ENCODE measurements at places on chromosomes 4 and X.

DNA sequence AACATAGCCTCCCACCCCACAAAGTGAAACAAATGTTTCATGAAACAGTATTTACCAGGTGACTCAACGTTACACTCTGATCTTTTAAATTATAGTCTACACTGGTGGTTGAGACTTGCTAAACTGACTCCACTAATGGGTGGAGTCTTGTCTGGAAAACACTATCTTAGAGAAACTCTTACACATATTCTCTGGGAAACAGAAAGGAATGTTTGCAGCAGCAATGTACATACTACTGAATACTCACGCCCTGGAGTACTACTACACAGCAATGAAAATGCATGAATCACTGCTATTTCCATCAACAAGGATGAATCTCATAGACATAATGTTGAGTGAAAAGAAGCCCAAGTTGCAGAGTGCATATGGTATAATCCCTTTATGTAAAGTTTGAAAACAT, 208.5 kb upstream of the IGFBP7 start:
- DNase-seq: peak; percentile 34

- peak; percentile 62 for DNase-seq
Measured at GRCh38 chr4:184732126-184732525, 1.8 kb downstream of the CENPU start.

DNA sequence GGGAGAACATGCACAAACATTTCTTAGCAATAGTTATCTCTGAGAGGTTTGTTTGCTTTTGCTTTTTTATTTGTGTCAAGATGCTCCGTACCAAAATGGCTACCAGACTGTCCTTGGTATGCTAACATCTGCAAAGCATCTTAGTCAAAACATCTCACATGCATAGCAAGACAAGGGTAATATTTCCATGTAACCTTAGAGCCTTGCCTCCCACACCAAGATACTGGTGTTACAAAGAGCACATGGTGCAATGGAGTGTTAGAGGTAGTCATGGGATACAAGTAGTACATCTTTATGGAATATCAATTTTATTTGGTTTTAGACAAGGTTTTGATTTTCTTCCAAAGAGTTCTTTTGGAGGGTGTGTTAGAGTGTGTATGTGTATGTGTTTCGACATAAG, 109.7 kb downstream of the NR3C2 start:
- DNase-seq: no peak

DNA sequence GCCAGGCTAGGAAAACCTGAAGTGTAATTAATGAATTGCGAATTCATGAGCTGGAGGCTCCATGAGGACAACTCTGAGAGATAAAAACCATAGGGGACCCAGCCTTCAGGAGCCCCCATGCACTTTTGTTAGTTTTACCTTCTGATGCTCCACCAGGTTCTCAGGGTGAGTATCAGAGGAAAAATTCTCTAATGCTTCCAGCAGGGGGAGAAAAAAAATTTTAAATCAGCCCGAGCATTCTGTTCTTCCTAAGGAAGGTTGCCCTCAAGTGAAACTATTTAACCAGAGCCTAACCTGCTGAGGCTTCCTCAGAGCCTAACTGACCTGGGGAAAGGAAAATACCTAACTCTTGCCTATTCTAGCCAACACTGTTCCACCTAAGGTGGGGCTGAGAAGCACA, 552.6 kb downstream of the PPARGC1A start:
- no peak for DNase-seq

- peak; percentile 1 for DNase-seq
Measured at GRCh38 chr4:59655996-59656395, 1544.1 kb upstream of the ADGRL3 start.

GRCh38 chrX:68912113-68912512, 83.3 kb downstream of the EFNB1 start:
- no peak for DNase-seq

DNA sequence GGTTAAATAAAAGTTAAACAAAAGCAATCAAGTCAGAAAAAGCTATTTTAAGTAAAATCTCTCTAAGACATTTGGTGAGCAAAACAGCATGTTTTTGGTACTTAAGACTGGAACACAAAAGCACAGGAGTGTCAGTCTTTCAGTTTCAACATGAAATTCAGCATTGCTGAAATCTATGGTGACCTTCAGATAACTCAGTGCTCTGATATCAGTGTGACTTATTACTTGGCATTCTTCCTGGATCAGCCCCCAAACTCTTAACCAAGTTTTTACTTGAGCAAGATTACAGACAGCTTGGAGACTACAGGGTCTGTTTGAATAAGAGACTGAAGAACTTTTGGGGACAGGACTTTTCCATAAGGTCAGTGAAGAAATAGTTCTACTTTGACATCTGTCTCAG, 437.2 kb downstream of the RAPGEF2 start:
- no peak for DNase-seq

DNA sequence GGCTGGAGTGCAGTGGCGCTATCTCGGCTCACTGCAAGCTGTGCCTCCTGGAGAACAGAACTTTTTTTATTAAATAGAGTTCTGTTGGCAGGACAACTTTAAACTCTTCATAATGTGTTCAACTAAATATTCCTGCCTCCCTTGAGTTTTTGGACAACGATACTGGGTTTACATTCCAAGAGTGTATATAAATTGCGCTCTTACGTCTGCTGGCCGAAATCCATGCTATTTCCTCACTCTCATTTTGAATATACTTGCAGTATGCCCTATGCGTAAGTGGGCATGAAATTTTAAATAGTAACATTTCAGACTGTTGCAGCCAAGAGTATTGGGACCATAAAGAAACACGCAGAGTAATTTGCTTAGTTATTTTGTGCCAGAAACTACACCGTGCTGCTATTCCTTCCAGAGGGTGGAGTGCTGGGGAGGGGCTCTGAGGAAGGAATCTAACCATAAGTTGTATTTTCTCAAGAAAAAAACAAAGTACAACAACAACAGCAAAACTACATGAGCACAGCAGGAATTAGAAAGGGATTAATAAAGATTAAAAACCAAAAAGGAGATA, 480.0 kb downstream of the NLGN4X start:
- no peak for DNase-seq

DNA sequence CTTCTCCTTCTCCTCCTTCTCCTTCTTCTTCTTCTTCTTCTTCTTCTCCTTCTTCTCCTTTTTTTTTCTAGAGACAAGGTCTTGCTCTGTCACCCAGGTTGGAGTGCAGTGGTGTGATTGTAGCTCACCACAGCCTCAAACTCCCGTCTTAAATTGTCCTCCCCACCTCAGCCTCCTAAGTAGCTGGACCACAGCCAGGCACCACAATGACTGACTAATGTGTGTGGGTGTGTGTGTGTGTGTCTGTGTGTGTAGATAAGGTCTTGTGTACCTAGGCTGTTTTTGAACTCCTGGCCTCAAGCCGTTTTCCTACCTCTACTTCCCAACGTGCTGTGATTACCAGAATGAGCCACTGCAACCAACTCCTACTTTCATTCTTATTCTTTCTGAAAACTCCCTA, 390.9 kb downstream of the ADAM29 start:
- DNase-seq: no peak

GRCh38 chr4:8738471-8738931, 133.1 kb downstream of the HMX1 start:
- no peak for DNase-seq

GRCh38 chr4:3642806-3643517, 110.7 kb upstream of the LRPAP1 start:
- DNase-seq: no peak

DNA sequence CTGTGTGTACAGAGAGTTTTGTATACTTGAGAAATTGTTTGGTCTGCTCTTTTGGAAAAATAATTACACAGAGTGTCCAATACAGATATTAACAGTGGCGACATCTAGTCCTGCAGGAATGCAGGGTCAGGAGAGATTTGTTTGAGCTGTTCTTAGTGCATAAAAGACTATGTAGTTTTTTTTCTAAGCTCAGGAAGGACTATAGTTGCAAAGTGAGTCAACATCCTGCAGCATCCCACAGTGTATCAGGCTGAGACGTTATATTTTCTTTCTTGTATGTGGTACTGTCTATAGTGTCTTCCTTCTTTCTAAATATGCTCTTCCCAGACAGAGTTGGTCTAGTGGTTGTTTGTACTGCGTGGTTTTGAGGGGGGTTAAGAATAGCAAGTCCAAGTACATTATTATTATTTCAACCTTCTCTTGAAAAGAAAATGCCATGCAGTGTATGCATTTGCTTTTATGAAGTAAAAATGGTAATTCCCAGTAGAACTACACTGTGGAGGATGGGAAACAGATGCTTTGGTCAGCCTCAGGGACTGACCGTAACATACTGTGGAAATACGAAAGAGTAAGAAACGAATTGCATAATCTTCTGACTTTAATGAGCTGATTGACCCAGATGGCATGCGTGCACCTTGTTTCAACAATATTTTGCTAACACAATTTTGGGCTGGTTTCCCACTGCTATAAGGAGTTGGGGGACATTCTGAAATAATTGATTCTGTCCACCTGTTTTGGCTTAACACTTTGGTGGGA, 67.4 kb downstream of the DMP1 start:
- DNase-seq: peak; percentile 51

DNA sequence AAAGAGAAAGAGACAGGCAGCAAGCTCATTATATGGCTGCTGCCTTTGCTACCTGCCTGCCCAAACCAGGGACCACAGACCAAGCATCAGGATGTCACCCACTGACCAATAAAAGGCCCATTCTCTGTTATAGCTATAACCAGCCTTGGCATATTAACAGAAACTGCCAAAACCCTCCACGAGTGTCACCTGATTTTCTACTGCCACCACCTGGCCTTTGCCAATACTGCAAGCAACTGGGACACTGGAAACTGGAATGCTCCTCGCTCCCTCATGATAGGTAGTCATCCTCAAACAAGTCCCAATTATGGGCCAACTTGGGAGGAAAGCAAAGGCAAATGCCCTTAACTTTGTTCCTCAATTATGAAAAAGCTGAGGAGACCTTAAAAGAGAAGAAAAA, 76.0 kb downstream of the SPIN4 start:
- peak; percentile 28 for DNase-seq

DNA sequence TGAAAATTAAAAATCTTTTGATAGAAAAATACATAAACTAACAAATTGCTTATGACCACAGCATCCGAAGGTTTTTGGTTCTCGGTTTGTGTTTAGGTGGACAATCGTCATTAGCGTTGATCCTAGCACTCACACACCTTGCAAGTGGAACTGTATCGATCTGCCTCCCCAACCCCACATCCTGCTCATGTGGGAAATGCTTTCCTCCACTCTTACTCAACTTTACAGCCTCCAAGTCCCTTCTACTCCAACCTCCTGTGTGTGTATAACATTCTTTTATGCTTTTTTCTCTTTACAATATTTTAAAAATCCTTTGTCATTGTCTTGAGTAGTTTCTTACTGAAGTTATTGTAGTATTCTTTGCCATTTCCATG, 15.6 kb upstream of the TMEM131L start:
- no peak for DNase-seq

GRCh38 chr4:163505374-163505773, 10.9 kb downstream of the TMA16 start:
- no peak for DNase-seq

DNA sequence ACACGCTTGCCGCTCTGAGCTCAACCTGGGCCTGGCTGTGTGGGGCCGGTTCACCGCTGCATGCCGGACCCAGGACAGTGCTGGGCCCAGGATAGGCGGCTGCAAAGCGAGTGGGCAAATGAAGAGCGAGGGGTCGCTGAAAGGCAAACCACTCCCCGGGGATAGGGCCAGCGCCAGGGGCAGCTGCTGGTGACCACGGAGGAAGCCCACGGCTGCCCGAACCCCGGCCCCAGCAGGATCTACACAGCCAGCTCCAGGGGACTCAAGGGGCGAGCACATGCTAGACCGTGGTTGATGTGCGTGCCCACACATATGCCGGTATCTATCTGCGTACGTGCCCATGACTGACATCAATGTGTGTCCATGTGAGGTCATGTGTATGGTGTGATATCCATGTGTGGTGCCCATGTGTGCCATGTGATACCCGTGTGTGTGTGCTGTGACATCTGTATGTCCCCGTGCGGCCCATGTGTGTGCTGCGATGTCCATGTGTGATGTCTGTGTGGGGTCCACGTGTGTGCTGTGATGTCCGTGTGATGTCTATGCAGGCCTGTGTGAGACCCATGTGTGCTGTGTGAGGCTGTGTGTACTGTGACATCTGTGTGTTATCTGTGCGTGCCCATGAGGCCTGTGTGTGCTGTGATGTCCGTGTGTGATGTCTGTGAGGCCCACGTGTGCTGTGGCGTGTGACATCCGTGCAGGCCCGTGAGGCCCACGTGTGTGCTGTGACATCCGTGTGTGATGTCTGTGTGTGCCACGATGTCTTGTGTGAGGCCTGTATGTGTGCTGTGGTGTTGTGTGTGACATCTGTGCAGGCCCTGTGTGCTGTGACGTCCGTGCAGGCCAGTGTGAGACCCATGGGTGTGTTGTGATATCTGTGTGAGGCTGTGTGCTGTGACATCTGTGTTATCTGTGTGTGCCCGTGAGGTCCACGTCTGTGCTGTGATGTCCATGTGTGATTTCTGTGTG, 24.8 kb downstream of the CTBP1 start:
- no peak for DNase-seq

GRCh38 chrX:19198473-19198872, 76.2 kb upstream of the ADGRG2 start:
- DNase-seq: no peak

GRCh38 chrX:23890933-23891332, 16.8 kb downstream of the APOO start:
- DNase-seq: peak; percentile 46

DNA sequence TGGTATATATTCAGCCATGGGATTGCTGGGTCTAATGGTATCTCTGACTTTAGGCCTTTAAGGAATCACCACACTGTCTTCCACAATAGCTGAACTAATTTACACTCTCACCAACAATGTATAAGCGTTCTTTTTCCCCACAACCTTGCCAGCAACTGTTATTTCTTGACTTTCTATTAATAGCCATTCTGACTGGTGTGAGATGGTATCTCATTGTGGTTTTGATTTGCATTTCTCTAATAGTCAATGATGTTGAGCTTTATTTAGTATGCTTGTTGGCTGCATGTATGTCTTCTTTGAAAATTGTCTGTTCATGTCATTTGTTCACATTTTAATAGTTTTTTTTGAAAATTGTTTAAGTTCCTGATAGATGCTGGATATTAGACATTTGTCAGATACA, 235.2 kb downstream of the HEPH start:
- DNase-seq: no peak

DNA sequence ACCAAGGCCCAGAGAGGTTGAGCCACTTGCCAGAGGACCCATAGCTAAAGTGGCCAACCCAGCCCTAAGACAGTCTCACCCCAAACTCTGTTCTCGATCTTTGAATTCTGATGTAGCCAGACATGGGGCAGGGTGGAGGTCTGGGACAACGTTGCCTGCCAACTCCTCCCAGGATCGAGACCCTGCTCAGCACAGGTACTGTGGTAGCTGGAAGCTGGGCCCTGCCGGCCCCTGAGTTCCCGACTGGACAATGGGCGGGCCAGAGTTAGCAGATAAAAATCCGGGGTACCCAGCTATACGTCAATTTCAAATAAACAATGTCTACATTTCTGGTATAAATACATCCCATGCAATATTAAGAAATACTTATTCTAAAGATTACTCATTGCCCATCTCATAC, 35.3 kb downstream of the ADRA2C start:
- DNase-seq: no peak

DNA sequence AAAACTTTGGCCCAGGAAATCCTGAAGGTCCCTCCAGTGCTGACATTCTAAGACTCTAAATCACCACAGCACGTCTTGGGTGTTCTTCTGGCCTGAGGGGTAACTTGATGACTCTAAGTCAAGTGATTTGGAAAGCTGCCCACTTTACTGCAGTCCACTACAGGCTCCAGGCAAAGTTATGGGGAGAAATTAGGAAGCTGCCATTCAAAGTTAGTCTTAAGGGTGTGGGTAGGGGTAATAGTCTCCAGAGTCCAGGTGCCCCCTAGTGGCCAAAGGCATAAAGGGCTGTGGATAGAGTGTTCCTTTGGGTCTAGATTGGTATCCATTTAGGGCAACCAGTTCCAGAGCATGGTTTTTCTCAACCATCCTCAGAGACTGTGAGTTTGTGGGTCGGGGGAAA, 38.7 kb upstream of the SLC16A2 start:
- peak; percentile 86 for DNase-seq
